Natural killer cell (primary cell): ENCODE measurements at places on chromosomes 6 and 20.

DNA sequence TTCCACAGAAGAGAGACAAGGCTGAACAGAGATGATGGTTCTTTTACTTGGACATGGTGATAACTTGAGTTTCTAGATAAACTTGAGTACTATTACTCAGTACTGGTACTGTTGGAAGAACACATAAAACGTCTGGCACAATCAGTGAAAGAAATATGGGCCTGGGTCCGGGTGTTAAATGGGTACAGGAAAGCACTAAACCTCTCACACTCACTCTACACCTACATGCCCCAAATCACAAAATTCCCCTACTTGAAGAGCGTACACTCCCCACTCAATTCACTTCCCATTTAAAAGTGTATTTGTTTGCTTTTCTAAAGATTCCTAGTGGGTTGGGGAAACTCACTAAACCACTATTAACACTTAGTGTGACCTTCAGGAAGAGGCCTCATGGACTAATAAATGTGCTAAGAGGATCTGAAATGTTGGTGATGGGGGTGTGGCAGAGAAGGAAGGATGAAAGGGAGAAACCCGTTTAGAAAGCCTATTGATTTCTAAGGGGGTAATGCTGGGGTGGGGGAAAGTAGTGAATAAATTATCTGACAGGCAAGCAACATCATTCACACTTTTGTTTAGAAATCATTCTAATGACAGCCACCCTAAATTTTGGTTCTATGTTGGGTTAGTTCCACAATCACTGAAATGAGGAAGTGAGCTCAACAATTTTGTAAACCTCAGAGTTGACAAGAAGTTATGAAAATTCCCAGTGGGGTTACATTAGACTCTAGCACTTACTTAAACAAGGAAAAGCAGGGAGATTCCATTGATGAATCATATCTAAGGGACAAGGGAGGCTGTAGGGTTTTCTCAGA is 222.6 kb upstream of the MARCKS start:
- no peaks in the 10 kb centered on the region for H3K27me3 ChIP-seq
- H3K4me3 ChIP-seq = no peak overlapping the region
- no peak for DNase-seq
- no peaks in the 10 kb centered on the region for H3K36me3 ChIP-seq

GRCh38 chr6:150394899-150395295 is 26.1 kb downstream of the IYD start:
- no peak overlapping the region for H3K27ac ChIP-seq
- H3K36me3 ChIP-seq = no peaks in the 10 kb centered on the region
- H3K4me1 ChIP-seq = no peaks in the 10 kb centered on the region
- no peak for DNase-seq
- H3K27me3 ChIP-seq = no peaks in the 10 kb centered on the region
- H3K4me3 ChIP-seq = no peak overlapping the region

DNA sequence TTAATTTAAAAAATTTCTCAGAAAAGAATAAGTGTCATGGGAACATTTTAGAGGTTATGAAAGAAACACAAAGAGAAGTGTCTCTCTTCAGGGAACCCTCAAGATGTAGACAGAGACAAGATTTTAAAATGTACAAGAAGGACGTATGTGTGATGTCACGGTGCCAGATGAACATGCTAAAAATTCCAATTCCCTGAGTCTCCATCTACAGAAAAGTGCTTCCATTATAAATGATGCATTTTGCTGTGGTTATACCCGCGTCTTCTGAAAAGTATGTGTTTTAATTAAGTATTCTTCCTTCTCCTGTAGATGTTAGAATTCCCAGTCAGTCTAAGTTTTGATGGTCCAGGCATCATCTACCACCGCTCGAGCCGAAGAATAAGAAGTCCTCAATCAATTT is 489.1 kb downstream of the PREX1 start:
- H3K27me3 ChIP-seq = no peaks in the 10 kb centered on the region
- no peaks in the 10 kb centered on the region for H3K36me3 ChIP-seq
- H3K4me3 ChIP-seq = no peak overlapping the region
- H3K4me1 ChIP-seq = peaks cover 9% of the 10 kb centered on the region

- peaks cover 9% of the 10 kb centered on the region for H3K36me3 ChIP-seq
- H3K27me3 ChIP-seq = no peaks in the 10 kb centered on the region
- no peak overlapping the region for H3K4me3 ChIP-seq
- peaks cover 18% of the 10 kb centered on the region for H3K4me1 ChIP-seq
- DNase-seq = no peak
- no peak overlapping the region for H3K27ac ChIP-seq
Observed at GRCh38 chr6:125793280-125793679, 2.5 kb downstream of the NCOA7 start.

GRCh38 chr6:125846292-125847024 is 55.7 kb downstream of the NCOA7 start:
- no peak overlapping the region for H3K27ac ChIP-seq
- H3K4me1 ChIP-seq = no peaks in the 10 kb centered on the region
- no peak for DNase-seq
- H3K36me3 ChIP-seq = no peaks in the 10 kb centered on the region
- no peak overlapping the region for H3K4me3 ChIP-seq

DNA sequence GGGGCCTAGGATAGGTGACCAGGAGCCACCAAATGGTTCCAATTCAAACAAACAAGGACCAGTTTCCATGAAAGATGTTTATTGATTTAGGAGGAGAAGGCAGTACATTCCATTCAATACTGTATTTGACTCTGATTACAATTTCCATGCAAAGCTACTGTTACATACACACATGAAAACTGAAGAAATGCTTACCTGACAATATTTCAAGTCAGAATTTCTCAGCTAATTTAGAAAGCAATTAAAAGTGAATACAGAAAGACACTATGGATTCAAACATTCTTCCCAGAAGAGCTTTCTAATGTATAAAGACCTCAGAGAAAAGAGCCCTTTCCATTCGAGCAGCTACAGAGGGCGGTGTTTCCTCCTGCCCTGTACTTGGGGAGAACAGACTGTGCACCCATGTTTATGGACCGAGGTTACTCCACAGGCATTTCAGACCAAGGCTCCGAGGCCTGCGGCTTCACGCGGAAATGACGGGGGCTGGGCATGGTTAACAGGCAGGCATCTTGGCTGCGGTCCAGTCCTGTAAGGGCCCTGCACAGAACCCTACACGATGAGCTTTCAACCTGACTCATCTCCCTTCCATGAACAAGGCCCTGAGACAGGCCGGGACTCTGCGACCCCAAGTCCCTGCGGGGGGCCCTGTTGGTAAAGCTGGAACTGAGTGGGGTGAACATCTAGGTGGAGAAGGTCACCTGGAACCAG is 25.7 kb upstream of the TCFL5 start:
- H3K27ac ChIP-seq = no peak overlapping the region
- peaks cover 13% of the 10 kb centered on the region for H3K4me1 ChIP-seq
- no peak overlapping the region for H3K4me3 ChIP-seq
